Omental fat pad (tissue), 4 donors: ENCODE measurements at places on chromosomes 4 and X. TPM values are rescaled to one million over a fixed set of nuclear protein-coding genes. Genes with fewer than 3 reads are reported as not detected.

GRCh38 chr4:38995660-38996005 lies 36.6 kb downstream of the TMEM156 start:
- no peak for DNase-seq

Gene DOK7
- total RNA-seq, result not detected

Gene GLRA3
- total RNA-seq, result not detected

DNA sequence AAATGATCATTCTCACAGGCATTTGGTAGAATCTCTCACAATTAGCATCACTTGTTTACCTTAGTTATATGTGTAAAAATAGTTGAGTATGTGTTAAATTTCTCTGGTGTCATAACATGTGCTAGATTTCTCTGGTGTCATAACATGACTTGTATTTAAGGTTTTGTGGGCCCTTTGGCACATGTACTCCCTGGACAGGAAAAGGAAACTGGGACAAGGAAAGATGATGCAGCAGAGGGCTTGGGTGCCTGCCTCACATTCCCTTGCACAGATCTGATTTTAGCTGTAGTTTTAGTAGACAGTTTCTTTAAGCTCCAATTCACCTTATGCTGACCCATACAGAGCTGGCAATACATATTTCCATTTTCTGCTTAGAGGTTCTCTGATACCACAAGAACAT lies 726.0 kb downstream of the C4orf33 start:
- DNase-seq, result no peak

GRCh38 chrX:10087391-10087790 lies 69.4 kb upstream of the CLCN4 start:
- no peak for DNase-seq

GRCh38 chr4:157389741-157390140 lies 169.2 kb downstream of the GRIA2 start:
- no peak for DNase-seq

GRCh38 chr4:182916483-182917181 lies 554 bp downstream of the DCTD start:
- peak; percentile 39 for DNase-seq

DNA sequence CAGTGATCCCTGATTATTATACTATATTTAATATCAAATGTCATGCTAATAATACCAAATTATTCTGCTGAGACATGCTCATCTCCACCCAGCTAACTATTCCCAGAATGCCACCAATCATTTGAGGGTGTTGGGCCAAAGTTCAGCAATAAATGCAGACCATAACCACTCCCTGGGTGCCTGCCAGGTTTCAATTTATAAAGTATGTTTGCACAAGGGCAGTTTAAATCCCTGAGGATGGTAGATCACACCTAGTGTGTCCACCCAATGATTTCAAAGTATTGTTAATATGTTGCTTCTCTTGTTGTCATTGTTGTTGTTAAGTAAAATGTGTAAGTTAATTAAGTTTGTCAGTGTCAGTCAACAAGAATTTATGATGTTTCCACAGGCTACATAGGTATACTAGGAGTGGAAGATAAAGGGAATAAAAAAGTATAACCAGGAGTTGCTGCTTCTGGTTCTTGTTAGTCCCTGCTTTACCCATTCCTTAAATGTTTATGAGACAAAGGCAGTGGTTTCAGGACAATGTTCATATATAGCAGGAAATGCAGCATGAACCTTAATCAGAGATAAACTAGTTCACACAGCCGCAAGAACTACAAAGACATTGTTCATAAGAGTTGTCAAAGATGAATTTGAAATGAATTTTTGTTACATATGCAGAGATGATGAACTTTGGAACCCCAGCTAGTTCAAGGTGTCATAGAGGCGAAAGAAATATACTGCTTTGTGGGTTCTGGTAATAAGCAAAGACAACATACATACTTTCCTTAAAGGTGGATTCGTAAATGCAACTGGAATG lies 25.5 kb downstream of the HPGD start:
- DNase-seq, result no peak

DNA sequence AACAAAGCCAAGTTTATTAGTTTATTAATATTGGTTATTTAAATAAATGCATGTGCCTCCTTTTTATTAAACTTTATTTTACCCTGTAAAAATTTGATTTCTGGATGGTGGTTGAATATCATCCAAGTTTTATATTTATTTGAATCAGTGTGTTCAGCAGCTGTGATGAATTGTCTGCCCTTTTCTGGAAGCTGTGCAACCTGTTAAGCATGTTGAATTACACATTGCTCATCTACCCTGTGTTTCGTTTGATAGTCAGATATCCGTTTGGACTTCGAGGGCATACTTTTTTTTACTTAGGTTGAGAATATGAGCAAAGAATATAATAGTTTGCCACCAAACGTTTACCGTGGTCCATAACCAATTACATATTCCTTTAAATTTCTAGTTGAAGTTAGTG lies 95.8 kb upstream of the TENM3 start:
- no peak for DNase-seq

Gene UCHL1
- 205 TPM for total RNA-seq

DNA sequence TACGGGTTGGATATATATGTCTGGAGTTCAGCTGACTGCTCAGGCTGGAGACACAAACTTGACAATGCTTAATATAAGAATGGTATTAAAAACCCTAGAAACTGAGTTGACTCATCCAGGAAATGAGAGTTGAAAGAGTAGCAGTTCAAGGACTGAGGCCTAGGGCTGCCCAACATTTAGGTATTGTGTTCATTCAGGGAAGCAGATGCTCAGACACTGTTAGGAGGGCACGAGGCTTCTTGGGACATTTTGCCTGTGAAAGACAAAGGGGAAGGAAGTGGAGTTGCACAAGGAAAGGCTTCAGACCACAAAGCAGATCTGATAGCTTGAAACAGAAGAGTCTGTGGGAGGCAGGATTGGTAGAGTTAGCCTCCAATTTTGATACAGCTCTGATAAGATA lies 52.0 kb upstream of the HS3ST1 start:
- DNase-seq, result no peak

Gene FGFR3
- total RNA-seq, result 3.5 TPM

Gene RNF175
- not detected for total RNA-seq

Gene CSAG2
- total RNA-seq, result not detected

Gene NDST4
- not detected for total RNA-seq

GRCh38 chrX:103626855-103627254 lies 1.9 kb upstream of the TCEAL1 start:
- DNase-seq, result no peak

GRCh38 chr4:151851354-151851753 lies 90.5 kb upstream of the GATB start:
- no peak for DNase-seq

Gene FREM3
- total RNA-seq, result not detected

GRCh38 chr4:89823416-89823815 lies 13.5 kb downstream of the SNCA start:
- DNase-seq, result no peak

- no peak for DNase-seq
Measured at GRCh38 chr4:21848021-21848420, 100.6 kb downstream of the KCNIP4 start.

DNA sequence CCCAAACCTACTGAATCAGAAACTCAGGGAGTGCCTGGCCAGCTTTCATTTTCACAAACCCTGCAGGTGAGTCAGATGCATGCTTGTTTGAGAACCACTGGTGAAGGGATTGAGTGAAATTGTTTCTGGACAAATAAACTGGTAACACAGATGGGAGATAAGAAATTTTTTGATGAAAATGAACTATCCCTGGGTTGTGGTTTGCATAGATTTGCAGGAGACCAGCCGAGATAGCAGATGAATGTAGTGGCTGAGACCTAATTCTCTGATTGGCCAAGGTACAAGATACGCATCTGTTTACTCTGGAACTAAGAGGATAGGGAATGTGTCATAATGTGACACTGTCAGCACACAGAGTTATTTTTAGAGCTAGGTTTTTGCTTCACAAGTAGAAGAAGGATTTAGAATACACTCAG lies 117.8 kb upstream of the NOCT start:
- DNase-seq, result no peak

Gene CDX4
- not detected for total RNA-seq

DNA sequence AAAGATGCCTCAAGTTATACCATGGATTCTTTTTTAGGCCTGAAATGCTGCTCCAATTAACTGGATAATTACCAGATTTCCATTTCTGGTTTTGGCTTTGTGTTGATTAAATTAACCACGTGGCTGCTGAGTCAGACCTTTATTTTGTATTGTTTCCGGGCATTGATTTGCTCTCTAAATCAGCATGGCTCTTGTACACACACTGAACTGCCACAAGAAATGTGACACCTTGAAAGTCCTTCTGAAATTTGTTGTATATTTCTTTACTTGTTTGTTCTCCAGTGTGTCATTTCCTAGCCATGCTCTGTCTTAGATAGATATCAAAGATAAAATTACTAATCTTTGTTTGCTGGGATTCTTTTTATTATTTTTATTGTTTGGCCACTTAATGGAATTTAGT lies 11.7 kb downstream of the MTTP start:
- DNase-seq, result no peak

- DNase-seq, result no peak
Measured at GRCh38 chr4:100962698-100963097, 384.6 kb downstream of the PPP3CA start.

Gene DCAF8L1
- not detected for total RNA-seq

Gene PCDH18
- 71.2 TPM for total RNA-seq

Gene CXorf65
- not detected for total RNA-seq

Gene SSX2B
- not detected for total RNA-seq

- DNase-seq, result no peak
Measured at GRCh38 chr4:106062452-106062875, 167.2 kb downstream of the NPNT start.

DNA sequence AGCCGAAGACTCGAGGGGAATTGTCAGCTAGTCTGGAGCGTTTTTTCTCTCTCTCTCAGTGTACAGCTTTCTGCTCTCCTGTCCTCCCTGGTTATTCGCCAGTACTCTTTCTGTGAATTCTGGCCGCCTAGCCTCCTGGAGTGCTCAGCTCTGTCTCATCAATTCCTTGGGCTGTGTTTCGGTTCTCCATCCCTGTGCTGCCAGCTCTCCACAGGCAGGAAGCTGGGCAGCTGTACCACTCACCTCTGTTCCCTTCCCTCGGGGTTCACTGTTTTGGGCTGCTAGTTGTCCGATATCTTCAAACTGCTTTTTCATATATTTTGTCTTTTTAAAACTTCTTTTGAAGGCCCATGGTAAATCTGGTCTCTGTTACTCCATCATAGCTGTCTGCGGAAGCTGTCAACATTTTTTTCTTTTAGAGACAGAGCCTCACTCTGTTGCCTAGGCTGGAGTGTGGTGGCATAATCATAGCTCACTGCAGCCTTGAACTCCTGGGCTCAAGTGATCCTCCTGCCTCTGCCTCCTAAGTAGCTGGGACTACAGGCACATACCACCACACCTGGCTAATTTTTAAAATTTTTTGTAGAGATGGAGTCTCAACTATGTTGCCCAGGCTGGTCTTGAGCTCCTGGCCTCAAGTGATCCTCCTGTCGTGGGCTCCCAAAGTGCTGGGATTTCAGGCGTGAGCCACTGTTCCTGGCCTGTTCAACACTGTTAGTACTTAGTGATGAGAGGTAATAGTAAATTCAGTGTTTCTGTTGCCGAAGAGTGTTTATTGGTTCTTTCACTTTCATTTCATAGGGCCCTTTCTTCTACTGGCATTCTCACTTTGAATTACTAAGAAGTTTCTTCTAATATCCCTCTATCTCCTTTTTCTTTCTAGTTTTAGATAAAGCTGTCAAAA lies 18.6 kb downstream of the ZCCHC4 start:
- DNase-seq, result no peak

DNA sequence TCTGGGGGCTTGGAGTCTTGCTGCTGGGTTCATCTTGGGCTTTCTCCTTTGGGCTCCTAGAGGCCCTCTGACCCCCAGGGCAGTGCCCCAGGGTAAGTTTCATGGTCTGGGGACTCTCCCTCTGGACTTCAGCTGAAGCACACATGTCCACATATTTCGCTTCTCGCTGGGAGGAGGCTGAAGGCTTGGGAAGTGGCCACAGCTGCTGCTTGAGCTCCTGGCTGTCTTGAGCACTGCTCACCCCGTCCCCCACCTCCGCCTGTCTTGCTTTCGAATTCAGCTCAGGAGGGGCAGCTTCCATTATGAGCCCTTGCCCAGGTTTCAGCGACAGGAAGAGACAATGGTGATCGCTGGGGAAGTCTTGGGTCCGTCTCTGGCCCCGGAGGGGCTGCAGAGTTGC lies 3.7 kb downstream of the C4orf54 start:
- no peak for DNase-seq

GRCh38 chr4:98873059-98873458 lies 55.9 kb downstream of the EIF4E start:
- DNase-seq, result no peak

Gene EXOC1L
- not detected for total RNA-seq

DNA sequence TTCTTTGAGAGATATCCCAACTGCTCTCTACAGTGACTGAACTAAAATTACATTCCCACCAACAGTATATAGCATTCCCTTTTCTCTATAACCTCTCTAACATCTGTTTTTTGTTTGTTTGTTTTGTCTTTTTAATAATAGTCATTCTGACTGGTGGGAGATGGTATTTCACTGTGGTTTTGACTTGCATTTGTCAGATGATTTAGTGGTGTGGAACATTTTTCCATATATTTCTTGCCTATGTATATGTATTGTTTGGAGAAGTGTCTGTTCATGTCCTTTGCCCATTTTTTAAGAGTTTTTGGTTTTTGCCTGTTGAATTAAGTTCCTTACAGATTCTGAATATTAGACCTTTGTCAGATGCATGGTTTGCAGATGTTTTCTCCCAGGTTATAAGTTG lies 9.0 kb downstream of the USO1 start:
- DNase-seq, result no peak

Gene HAUS7
- total RNA-seq, result 20.0 TPM

Gene PDZD11
- 20.7 TPM for total RNA-seq

DNA sequence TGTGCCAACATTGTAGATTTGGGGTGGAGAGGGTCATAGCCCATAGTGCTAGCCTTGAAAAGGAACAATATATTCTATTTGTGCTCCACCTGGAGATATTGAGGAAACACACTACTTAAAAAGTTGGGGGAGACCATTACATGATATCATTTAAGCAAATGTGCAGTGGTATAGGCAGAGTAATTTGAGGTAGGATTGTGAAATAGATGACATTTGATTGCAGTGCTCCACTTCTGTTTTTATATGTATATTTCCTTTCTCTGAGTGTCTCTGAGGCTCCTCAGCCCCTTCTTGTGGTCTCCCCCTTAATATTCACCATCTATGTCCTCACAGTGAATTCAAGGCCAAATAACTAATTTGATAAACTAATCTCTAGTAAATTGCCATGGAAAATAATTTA lies 85.6 kb upstream of the NMU start:
- DNase-seq, result no peak

DNA sequence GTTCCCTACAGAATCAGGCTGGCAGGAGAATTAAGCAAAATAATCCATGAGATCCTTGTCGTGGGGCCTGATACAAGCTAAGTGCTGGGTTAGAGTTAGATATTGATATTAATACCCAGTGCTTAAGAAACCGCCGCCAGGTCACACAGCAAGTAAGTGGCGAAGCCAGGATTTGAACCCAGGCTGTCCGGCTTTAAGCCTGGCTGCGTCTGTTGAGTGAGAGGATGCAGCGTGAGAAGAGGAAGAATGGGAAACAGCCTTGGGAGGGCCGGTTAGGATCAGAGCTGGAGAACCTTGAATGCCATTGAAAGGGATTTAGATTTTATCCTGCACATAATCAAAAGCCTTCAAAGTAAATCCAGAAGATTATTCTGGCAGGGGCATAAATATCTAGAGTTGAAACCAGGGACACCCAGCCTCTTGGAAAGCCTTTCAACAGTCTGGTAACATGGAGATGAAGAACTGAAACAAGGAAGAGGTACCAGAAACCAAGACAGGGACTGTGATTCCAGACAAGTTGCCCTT lies 64.8 kb upstream of the HELT start:
- DNase-seq, result no peak

Gene FAM53A
- total RNA-seq, result 2.0 TPM
